ENCODE measurements at places on chromosomes 12 and 14. TPM values are rescaled to one million over a fixed set of nuclear protein-coding genes. Genes with fewer than 3 reads are reported as not detected.

Gene PUS1
- 13.6 TPM for total RNA-seq

Gene RDH12
- 0.17 TPM for total RNA-seq

Gene LIN52
- total RNA-seq: 7.2 TPM

Gene KRT6B
- total RNA-seq: not detected

Measured in A172 (cell line).